ENCODE measurements at places on chromosomes 4 and X.

DNA sequence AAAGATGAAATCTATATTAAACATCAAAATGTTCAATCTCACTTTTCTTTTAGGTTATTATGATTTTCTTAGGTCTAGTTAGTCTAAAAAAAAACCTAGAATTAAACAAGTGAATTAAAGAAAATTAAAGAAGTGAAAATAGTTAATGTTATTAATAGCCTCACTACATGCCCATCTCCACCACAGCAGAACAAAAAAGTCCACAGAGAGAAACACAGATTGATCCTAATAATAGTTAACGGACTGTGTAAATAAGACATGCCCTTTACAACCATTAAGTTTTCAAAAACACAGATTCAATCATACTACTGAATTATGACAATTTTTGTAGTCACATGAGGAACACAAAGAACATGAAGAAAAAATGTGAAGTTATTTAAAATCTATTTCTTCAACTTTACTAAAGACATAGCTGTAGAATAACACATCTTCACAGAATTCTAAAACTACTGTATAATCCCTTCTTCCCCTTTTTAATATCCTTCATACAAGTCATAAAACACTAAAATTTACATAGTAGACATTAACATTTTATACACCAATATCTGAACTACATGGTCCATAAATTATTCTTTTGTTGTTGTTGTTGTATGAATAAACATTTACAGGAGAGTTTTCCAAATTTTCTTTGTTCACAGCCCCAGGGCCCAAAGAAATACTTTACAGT is 15.3 kb downstream of the HELQ start:
- no peak for DNase-seq

DNA sequence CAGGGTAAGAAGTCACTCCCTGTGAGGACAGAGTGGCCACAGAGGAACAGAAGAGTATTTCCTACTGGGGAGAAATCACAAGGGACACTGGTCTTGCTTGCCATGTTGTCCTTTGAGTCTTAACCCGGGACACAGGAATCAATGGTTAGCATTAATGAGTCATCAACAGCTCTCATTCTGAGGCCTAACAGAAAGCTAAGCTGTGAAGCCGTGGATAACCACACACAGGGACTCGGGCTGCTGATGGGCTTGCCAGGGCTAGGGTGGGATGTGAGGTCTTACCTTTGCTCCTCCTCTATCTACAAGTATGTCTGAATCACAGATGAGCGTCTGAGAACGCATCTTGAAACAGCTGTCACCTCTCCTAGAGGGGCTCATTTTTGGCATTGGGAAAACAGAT is 22.2 kb downstream of the HELT start:
- no peak for DNase-seq

GRCh38 chr4:10605746-10606482 is 78.7 kb downstream of the CLNK start:
- DNase-seq, result no peak

- no peak for DNase-seq
Measured at GRCh38 chr4:127335732-127336131, 297.0 kb upstream of the INTU start.

DNA sequence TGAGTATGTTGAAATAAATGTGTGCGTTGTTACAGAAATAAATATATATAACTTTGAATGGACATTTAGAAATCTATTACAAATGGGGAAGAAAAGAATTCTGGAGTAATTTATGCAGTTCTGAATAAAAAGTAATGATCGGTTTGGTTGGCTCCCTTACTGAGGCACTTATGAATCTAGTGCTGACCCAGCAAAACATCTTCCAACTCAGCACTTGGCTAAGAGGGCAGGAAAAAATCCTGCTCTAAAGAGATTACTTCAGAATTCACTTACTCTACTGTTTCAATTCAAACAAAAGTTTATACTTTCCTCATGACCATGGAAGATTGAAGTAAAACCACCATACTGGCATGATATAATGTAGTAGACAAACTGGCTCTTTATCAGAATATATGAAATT is 123.9 kb upstream of the RXFP1 start:
- DNase-seq, result no peak

DNA sequence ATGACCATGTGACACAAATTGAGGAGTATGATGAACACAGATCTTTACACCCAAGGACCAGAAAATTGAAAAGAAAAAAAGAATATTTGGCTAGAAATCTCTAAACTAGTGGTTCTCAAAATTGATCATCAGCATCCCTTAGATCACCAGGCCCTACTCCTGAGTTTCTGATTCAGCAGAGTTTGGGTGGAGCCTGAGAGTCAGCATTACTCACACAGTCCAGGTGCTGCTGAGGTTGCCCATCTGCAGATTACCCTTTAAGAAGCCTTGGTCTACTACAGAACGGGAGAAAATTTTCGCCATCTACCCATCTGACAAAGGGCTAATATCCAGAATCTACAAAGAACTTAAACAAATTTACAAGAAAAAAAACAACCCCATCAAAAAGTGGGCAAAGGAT is 182.8 kb downstream of the MOSPD2 start:
- DNase-seq, result no peak

GRCh38 chr4:112348488-112349158 is 51.5 kb downstream of the ALPK1 start:
- DNase-seq, result no peak

- DNase-seq, result no peak
Measured at GRCh38 chrX:44245733-44246132, 97.7 kb downstream of the EFHC2 start.

- DNase-seq, result no peak
Measured at GRCh38 chr4:140813804-140814203, 57.6 kb upstream of the TBC1D9 start.

DNA sequence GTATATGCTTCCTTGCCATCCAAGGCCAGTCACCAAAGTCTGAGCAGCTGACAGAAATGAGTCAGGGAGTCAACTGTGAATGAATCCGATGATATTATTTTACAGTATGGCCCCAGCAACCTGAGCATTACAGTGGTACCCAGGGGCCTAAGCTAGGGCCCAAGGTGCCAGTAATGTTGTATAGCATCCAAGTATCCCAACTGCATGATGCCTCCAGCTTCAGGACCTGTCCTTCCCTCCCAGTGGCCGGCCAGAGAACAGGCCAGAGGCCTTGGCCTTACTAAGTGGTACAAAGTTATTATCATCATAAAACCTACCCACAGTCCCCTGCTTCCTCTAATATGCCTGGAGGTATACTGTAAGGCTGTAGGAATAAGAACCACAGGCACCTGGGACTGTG is 79.9 kb downstream of the RFC1 start:
- DNase-seq, result no peak

DNA sequence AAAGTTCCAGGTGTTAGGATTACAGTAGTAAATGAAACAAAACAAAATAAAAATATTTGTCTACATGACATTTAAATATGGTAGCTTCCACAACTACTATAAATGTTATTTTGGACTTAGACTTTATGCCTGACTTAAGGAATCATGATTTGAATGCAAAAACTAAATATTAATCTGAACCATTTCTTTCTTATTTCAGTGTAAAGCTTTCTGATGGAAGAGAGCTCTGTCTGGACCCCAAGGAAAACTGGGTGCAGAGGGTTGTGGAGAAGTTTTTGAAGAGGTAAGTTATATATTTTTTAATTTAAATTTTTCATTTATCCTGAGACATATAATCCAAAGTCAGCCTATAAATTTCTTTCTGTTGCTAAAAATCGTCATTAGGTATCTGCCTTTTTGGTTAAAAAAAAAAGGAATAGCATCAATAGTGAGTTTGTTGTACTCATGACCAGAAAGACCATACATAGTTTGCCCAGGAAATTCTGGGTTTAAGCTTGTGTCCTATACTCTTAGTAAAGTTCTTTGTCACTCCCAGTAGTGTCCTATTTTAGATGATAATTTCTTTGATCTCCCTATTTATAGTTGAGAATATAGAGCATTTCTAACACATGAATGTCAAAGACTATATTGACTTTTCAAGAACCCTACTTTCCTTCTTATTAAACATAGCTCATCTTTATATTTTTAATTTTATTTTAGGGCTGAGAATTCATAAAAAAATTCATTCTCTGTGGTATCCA is 1.6 kb downstream of the CXCL8 start:
- DNase-seq, result no peak

GRCh38 chr4:76585897-76586360 is 150.9 kb downstream of the SHROOM3 start:
- DNase-seq, result peak; percentile 14

- no peak for DNase-seq
Measured at GRCh38 chr4:17875402-17876070, 64.8 kb downstream of the NCAPG start.

- DNase-seq, result no peak
Measured at GRCh38 chr4:152613841-152614721, 65.7 kb downstream of the TMEM154 start.

All from activated CD8-positive, alpha-beta memory T cell treated with anti-CD3 and anti-CD28 coated beads for 48 hours (primary cell).